Frontal cortex (tissue), 4 donors: ENCODE measurements at places on chromosomes 3 and 15. TPM values are rescaled to one million over a fixed set of nuclear protein-coding genes. Genes with fewer than 3 reads are reported as not detected.
A peak's percentile ranks its signal among the peaks of the same experiment; 100 is the strongest.

DNA sequence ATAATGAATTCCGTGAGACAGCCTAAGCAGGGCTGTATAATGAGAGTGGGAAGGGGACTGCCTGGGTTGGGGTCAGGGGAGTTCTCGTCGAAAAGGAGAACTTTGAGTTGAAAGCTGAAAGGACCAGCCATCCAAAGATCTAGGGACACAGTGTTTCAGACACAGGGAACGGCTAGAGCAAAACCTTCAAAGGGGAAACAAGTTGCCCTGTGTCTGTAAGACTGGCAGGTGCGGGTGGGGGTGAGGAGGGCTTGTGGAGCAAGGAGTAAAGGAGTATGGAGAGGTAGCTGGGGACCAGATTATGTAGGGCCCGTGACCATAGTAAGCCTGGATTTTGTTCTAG, 1.3 kb upstream of the SRP14 start:
- DNase-seq: no peak

The GCSAM gene
- total RNA-seq: not detected

The CEMIP gene
- 3.7 TPM for total RNA-seq

The TMOD2 gene
- 198 TPM for total RNA-seq

DNA sequence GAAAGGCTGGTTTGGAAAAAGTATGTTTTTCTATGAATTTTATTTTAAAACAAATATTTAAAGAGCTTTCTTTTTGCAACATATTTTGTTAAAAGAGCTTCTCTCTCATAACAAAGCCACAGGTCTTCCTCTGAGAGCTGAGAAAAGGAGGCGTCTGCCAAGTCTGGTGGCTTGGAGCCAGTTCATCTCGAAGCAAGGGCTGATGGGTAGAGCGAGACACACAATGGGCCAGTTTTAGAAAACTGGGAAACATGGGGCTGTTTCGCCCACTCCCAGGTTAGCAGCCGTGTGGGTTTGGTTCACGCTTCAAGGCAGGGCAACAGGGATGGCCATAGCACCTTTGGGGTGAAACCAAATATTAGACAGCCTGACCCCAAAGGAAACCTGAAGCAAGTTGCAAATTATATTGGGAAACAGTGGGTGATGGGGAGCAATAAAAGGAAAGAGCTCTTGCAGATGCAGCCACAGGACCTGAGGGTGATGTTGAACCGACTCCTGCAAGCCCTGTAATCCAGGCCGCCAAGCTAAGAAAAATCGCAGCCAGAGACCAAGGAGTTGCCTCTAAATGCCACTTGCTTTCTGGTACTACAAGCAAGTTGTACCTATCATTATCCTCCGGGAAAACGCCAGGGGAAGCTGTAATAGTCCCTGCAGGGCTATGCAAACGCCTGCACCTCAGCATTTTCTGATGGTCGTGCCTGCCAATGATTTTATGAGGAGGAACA, 88.4 kb upstream of the GALNT15 start:
- peak; percentile 55 for DNase-seq
